ENCODE measurements at places on chromosomes 2 and 18. TPM values are rescaled to one million over a fixed set of nuclear protein-coding genes. Genes with fewer than 3 reads are reported as not detected.

SERPINB4 gene
- total RNA-seq: not detected

SLC23A3 gene
- 8.1 TPM for total RNA-seq

NRP2 gene
- total RNA-seq: 114 TPM

TUBB8B gene
- 0.46 TPM for total RNA-seq

TDRD15 gene
- 0.28 TPM for total RNA-seq

PRKAG3 gene
- total RNA-seq: not detected

HOXD10 gene
- 72.8 TPM for total RNA-seq

KLHL14 gene
- total RNA-seq: 9.5 TPM

NDC80 gene
- total RNA-seq: 1.3 TPM

DSC2 gene
- total RNA-seq: 0.26 TPM

MBD1 gene
- total RNA-seq: 82.2 TPM

IGFBP5 gene
- 2,812 TPM for total RNA-seq

MC4R gene
- not detected for total RNA-seq

Data from uterus (tissue), 4 donors.